ENCODE measurements at places on chromosomes 2 and 18. TPM values are rescaled to one million over a fixed set of nuclear protein-coding genes. Genes with fewer than 3 reads are reported as not detected.

DNA sequence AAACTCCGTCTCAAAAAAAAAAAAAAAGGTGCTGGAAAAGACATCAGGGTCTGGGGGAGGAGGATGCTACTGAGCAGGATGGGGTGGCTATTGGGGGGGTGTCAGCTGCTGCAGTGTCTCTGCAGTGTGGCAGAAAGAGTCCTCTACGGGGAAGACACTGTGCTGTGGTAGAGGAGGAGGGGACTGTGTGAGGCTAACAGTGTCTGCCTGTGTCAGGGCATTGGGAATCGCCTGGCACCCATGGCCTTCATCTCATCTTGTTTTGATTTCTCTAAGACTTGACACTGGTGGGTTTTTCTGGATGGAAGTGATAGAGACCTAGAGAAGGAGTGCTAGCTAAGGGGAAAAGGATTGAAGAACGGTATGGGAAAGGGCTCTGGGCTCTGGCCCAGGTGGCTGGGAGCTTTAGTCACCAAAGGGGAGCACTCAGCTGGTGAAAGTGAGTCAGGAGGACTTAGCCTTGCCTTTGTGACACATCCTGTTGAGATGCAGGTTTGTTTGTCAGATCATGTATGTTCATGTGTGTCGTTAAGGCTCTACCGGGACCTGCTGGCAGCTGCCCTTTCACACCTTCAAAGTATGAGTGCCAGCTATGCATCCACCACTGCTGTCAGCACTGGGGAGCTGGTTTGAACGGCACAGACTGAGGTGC, 58.0 kb downstream of the FARP2 start:
- DNase-seq = no peak

- DNase-seq = no peak
These were observed 145.6 kb downstream of the METTL4 start for GRCh38 chr18:2425426-2426317.

The ITGB6 gene
- total RNA-seq = 33.4 TPM

The LRP2 gene
- total RNA-seq = not detected

The VWC2L gene
- total RNA-seq = not detected

The GCC2 gene
- total RNA-seq = 11.0 TPM

The REG3A gene
- total RNA-seq = not detected

GRCh38 chr2:84458551-84459017, 496 bp downstream of the SUCLG1 start:
- no peak for DNase-seq

DNA sequence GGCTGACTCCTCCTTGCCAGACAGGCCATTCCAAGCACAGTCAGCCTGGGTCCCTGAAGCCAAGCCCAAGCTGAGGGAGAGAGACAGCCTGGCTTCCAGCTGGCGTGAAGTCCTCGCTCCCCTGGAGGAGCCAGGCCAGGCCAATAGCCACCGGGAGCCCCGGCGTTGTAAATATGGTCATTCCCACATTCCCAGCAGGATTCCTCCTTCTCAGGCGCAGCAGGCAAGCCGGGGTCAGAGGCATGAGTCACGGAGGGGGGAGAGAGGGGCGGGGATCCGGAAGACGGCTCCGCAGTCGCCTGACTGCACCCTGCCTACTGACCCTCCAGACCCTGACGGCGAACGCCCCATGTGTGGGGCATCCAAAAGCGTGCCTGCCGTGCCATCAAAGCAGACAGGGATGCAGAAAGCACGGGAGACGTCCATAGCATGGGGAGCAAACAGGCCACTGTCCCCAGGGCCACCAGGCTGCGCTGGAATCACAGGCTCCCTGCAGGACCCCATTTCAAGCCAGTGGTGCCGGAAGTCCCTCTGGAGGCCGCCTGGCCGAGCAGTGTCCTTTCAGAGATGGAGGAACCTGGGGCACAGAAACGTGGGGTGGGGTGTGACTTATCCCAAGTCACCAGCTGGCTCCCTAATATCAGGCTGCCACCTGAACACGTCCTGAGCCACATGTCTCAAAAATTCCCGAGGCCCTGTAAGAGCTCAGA, 48.2 kb downstream of the TWIST2 start:
- DNase-seq = no peak

GRCh38 chr2:5845798-5846330, 153.7 kb downstream of the SOX11 start:
- no peak for DNase-seq

The GRP gene
- not detected for total RNA-seq
